Karpas-422 (cell line): ENCODE measurements at places on chromosomes 7 and 10. TPM values are rescaled to one million over a fixed set of nuclear protein-coding genes. Genes with fewer than 3 reads are reported as not detected.

DNA sequence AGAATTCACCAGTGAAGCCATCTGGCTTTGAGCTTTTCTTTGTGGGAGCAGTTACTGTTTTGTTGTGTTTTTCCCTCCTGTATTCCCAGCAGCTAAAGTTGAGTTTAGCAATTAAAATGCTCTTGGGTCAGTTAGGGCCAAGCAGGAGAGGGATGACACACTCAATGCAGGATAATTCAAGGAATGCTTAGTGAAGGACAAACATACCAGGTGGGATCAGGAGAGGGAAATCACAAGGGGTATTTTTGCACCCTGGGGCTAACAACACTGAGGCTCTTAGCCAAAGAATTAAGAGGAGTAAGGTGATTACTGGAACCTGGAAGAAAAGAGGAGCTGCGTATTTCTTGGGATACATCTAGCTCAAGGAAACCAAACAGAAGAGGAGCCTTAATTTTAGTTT, 82.4 kb upstream of the KCND2 start:
- no peaks in the 10 kb centered on the region for H3K27me3 ChIP-seq
- no peaks in the 10 kb centered on the region for H3K36me3 ChIP-seq
- H3K4me1 ChIP-seq: no peaks in the 10 kb centered on the region
- no peak for DNase-seq
- no peak overlapping the region for H3K4me3 ChIP-seq

The TMEM139 gene
- total RNA-seq: not detected in 2 replicates

DNA sequence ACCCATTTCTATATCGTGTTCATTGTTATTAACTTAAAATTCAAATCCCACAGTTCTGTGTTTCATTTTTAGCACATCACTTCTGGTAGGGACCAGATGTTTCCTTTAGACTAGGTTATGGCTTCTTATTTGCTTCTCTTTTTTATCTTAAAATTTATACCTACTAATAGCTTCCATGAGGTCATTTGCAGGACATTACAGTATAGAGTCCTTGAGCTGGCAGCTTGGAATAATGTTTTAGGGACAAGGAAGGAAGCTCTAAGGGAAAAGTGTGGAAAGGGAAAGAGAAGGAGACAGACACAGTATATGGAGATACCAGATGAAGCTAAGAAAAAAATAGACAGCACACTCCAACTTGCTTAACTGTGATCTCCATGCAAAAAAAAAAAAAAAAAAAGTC, 48.8 kb upstream of the CD36 start:
- H3K4me3 ChIP-seq: no peak overlapping the region
- no peak overlapping the region for H3K27ac ChIP-seq
- H3K27me3 ChIP-seq: no peaks in the 10 kb centered on the region
- H3K36me3 ChIP-seq: no peaks in the 10 kb centered on the region
- no peaks in the 10 kb centered on the region for H3K4me1 ChIP-seq

DNA sequence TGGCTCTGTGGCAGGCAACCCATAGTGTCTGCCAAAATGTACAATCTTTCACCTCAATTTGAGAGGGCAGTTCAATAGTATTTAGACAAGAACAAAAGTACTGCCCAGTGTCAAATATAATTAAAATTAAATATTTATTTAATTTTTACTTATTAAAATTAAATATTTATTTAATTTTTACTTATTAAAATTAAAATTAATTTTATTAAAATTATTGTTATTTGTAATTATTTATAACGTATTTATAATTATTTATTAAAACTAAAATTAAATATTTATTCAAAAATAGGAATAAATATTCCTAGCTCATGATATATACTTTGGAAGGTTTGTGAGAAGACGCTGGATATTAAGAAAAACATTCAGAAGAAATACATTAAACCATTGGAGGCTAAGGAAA, 93.7 kb upstream of the CAV2 start:
- H3K36me3 ChIP-seq: no peaks in the 10 kb centered on the region
- DNase-seq: no peak
- H3K27ac ChIP-seq: no peak overlapping the region
- H3K4me1 ChIP-seq: no peaks in the 10 kb centered on the region

The VSTM2A gene
- not detected in 2 replicates for total RNA-seq

The IGFBP3 gene
- total RNA-seq: not detected in 2 replicates

The C10orf53 gene
- not detected in 2 replicates for total RNA-seq

The AKR1C8 gene
- total RNA-seq: not detected in 2 replicates

DNA sequence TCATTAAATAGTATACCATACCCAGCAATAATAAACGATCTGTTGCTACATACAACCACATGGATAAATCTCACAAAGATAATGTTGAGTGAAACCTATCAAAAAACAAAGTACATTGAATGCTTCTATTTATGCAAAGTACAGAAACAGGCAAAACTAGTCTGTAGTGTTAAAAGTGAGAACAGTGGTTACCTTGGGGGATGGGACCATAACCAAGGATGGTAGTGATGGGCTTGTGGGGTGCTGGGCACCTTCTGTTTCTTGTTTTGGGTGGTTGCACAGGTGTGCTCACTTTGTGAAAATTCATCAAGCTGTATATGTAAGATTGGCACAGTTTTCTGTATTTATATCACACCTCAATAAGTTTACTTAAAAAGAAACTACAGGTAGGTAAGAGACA, 105.7 kb downstream of the ATE1 start:
- H3K27me3 ChIP-seq: no peaks in the 10 kb centered on the region
- H3K36me3 ChIP-seq: no peaks in the 10 kb centered on the region
- no peak for DNase-seq
- no peak overlapping the region for H3K4me3 ChIP-seq
- peaks cover 25% of the 10 kb centered on the region for H3K4me1 ChIP-seq

- no peaks in the 10 kb centered on the region for H3K27me3 ChIP-seq
- no peak overlapping the region for H3K4me3 ChIP-seq
- DNase-seq: no peak
- H3K4me1 ChIP-seq: no peaks in the 10 kb centered on the region
- H3K27ac ChIP-seq: no peak overlapping the region
Measured at GRCh38 chr7:83956104-83956503, 238.5 kb downstream of the SEMA3A start.

The PRPS1L1 gene
- total RNA-seq: not detected in 2 replicates

The SFXN2 gene
- 10.2 and 25.8 TPM in 2 replicates for total RNA-seq

The PPP1R17 gene
- total RNA-seq: 0.22 and 7.9 TPM in 2 replicates

- no peaks in the 10 kb centered on the region for H3K36me3 ChIP-seq
- H3K27me3 ChIP-seq: no peaks in the 10 kb centered on the region
- DNase-seq: no peak
- H3K27ac ChIP-seq: no peak overlapping the region
- H3K4me3 ChIP-seq: no peak overlapping the region
Measured at GRCh38 chr10:60917331-60918280, 26.4 kb downstream of the RHOBTB1 start.

DNA sequence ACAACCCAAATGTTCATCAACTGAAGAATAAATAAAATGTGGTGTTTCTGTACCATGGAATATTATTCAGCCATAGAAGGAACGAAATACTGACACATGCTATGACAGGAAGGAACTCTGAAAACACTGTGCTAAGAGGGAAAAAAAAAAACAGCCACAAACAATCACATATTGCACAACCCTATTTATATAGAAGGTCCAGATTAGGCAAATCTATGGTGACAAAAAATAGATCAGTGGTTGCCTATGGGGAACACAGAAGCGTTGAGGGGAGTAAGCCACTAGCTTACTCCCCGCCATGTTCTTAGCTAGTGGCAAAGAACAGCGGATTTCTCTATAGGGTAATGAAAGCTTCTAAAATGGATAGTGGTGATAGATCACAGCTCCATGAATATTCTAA, 198.4 kb downstream of the TPST1 start:
- H3K4me1 ChIP-seq: no peaks in the 10 kb centered on the region
- DNase-seq: no peak
- no peak overlapping the region for H3K27ac ChIP-seq
- peaks cover 7% of the 10 kb centered on the region for H3K36me3 ChIP-seq
- no peaks in the 10 kb centered on the region for H3K27me3 ChIP-seq
